Activated naive CD8-positive, alpha-beta T cell treated with anti-CD3 and anti-CD28 coated beads, Interleukin-2, amount 10 ng/mL, durations not matched to agents 7 days and 5 days (primary cell): ENCODE measurements at places on chromosomes 2 and 18.

- no peak for DNase-seq
These were observed 33.2 kb upstream of the MYO3B start for GRCh38 chr2:170144761-170145160.

GRCh38 chr18:63339920-63340484 is 20.4 kb upstream of the BCL2 start:
- no peak for DNase-seq

GRCh38 chr2:26573241-26573925 is 67.8 kb downstream of the CIB4 start:
- DNase-seq: no peak

DNA sequence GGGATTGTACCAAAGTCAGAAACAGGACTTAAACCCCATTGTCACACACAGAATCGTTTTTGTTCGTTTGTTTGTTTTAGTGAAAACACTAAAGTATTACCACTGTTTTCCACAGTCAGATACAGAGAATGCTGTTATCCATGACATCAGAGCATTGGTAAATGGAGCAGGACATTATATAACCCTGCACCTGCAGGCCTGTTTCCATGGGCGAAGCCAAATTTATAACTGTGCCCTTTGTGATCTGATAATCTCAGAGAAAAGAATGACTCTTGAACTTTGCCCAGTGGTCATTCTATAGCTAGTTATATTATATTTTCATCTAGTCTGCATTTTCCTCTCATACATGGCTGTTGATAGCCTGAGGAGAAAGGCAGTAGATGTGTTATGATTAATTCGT is 217.6 kb downstream of the TMEM182 start:
- no peak for DNase-seq

- DNase-seq: no peak
These were observed 11.2 kb upstream of the WIPF1 start for GRCh38 chr2:174608866-174609214.

GRCh38 chr2:142868229-142868762 is 9.2 kb upstream of the KYNU start:
- DNase-seq: no peak

GRCh38 chr2:197871780-197872456 is 67.5 kb downstream of the PLCL1 start:
- DNase-seq: no peak

DNA sequence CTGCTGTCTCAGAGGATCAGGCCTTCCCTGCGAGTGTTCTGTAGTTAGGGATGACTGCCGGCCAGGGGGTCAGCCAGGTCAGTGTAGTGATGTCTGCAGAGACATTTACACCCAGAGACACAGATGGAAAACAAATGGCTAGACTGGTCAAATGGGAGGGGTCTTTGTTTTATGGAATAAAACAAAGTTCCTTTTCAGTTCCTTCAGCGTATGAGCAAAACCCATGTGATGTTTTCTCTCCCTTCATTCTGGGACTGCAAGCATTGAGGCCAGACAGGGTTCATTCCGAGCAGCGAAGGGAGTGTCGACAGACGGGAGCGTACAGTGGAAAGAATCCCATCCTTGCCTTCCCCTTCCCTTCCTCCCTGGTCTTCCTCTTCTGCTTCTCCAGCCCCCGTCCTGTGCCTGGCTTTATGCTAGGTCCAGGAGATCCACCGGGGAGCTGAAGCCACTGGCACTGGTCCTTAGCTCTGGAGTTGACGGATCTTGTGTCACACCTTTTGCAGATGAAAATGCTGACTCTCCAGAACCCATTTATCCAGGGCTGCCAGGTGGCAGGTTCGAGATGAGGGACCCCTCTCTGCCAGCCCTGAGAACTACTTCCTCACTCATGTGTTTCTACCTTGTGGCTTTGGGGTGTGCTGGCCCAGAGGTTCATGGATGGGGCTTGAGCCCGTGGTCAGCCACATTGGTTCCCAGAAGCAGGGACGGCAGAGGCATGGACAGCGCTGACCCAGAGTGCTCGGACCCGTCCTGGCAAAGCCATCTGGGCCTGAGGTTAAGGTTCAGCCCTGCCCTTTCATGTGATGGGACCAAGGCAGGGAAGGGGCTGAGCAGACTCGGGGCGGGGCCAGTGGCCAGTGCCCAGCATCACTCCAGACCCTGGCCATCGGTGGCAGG is 24.2 kb downstream of the ITGB1BP1 start:
- DNase-seq: no peak

DNA sequence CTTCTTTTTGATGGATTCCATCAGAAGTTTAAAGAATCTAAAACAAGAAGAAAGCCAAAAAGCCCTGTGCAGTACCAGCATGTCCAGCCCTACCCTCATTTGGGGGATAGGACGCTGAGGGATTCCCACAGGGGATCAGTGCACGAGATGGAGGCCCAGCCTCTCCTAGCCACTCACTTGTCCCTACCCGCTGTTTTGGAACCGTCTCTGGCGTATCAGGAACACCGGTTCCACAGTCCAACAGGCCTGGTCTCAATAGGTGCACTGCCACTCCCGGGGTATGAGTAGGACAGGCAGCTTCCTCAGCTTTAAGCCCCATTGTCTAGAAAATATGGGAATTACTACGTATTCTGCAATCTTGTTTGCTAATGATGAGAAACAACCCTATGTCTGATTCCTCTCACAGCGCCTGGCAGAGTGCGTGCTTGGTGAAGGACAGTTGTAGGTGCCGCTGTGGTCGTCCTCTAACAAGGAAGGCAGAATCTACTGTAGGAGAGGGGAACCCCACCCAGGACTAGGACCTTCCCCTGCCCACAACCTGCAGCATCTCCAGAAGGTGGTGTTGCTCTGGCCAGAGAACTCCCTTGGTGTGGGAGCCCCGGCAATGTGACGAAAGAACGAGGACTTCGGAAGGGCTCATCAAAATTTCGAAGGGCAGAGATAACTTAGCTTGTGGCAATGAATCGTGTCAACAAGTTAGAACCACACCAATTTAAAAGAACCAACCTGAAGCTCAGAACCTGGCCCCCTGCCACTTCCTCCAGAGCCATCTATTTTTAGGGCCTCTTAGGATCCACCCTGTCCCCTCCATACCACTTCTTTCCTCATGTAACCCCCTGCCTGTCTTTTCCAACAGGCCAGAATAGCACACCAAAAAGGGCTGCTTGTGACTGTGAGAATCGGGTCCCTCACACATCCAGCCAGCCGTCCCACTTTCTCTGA is 71.7 kb downstream of the POLR1A start:
- no peak for DNase-seq

DNA sequence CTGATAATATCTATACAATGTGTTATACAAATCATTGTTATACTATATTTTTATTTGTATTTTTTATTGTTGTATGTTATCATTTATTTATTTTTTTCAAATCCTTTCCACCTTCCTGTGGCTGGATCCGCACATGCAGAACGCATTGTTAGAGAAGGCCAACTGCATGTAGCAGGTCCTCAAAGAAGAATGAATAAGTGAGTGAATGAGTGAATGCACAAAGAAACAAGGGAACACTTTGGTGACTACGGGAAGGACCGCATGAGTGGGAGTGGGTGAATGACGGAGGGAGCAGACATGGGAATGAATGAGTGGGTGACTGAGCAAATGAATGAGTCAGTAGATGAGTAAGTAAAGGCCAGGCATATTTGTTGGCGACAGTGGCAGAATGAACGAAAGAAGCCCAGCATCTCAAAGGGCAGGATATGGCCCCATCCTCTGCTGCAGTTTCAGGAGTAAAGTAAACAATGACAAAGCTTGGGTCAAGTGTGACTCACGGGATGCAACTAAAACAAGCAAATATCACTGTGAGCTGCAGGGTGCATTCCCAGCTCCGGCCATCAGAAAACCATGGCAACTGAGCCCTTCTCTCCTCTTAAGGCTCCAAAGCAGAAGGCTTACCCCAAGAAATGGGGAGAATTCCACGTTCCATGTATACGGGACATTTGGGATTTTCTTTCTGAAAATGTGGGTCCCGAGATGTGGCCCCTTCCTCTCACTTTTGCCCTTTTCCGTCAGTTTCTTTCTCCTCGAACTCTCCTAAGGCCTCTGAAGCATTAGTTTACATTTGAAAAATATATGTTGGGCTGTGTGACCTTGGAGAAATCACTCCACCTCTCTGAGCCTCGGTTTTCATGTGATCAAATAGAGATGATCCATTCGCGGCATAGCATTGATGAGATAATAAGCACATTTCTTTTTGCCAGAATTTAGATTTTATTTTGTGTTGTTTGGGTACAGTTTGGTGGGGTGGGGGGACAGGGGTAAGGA is 24.5 kb downstream of the KCNF1 start:
- no peak for DNase-seq

GRCh38 chr2:219171231-219171651 is 1.4 kb upstream of the SLC23A3 start:
- no peak for DNase-seq

- DNase-seq: no peak
These were observed 562.7 kb upstream of the ID2 start for GRCh38 chr2:8118940-8119781.

GRCh38 chr18:5478261-5478660 is 65.5 kb downstream of the EPB41L3 start:
- DNase-seq: no peak

DNA sequence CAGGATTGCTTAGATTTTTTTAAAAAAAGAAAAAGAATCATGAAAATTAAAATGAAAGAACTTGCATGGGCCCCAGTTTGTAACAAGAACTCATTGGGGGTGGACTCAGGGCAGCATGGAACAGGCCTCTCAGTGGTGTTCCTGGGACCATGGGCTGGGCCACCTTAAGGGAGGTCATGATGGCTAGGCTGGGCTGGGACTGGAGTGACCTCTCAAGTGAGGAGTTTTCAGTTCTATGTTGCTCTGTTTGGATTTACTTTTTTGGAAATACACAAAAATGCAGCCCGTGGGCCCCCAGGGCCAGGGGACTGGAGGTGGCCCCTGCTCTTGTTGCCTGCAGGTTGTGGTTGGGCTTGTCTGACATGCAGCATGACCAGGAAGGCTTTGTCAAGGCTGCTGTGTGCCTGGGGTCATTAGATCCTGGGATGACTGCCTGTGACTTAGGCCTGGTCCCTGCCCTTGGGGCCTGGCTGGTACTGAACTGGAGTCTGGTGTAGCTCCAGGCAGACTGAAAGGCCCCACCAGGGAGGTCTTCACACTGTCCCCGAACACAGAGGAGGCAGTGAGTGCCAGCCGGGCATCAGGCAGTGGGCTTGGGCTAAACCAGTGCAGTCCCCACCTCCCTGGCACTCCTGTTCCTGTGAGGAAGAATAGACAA is 115.6 kb downstream of the GLI2 start:
- no peak for DNase-seq

GRCh38 chr2:47303341-47304148 is 99.4 kb upstream of the MSH2 start:
- DNase-seq: no peak

- DNase-seq: no peak
These were observed 368.7 kb downstream of the SLC4A3 start for GRCh38 chr2:219995991-219996765.

DNA sequence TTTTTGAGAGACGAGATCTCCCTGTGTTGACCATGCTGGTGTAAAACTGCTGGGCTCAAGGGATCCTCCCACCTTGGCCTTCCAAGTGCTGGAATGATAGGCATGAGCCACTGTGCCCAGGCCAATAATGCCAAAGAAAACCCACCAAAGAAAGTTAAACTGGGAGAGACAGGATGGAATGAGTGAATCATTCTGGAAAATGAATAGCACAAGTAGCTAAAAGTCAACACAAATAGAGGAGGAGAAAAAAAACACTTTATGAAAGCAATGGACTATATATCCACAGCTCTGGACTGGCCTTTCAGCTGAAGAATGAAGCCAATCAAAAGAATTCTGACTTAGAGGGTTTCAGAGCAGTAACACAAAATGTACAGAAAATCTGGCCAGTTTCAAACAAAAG is 23.9 kb downstream of the IAH1 start:
- no peak for DNase-seq

GRCh38 chr2:119766944-119767343 is 7.2 kb downstream of the PTPN4 start:
- no peak for DNase-seq

DNA sequence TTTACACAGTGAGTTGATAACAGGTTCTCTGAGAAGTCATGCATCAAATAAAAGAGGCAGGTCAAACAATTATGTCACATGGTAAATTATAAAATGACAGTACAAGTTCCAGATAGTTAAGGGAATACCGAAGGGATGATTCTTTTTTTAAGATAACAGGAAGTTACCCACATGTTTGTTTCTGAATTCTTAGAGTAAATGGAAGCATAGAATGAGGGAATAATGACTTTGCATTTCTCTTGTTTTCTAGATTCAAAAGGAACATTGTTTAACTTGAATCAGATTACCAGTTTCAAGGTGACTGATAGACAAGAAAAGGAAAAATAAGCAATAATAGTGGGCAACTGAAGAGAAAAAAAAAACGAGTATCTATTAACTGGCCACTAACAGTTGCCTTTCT is 124.5 kb downstream of the MIB1 start:
- DNase-seq: no peak
